ENCODE measurements at places on chromosomes 6 and 20. TPM values are rescaled to one million over a fixed set of nuclear protein-coding genes. Genes with fewer than 3 reads are reported as not detected.

Gene ARMH2
- not detected for total RNA-seq

Gene SLCO4A1
- total RNA-seq, result 7.7 TPM

Gene THBD
- total RNA-seq, result 35.3 TPM

Gene OPRL1
- total RNA-seq, result 0.45 TPM

Gene BMP6
- total RNA-seq, result 20.4 TPM

Gene PROCR
- total RNA-seq, result 131 TPM

Data from A549 treated with RU486 at 1 μM for 4 hours (cell line).